Psoas muscle (tissue), 8 donors: ENCODE measurements at places on chromosomes 3 and 15.

DNA sequence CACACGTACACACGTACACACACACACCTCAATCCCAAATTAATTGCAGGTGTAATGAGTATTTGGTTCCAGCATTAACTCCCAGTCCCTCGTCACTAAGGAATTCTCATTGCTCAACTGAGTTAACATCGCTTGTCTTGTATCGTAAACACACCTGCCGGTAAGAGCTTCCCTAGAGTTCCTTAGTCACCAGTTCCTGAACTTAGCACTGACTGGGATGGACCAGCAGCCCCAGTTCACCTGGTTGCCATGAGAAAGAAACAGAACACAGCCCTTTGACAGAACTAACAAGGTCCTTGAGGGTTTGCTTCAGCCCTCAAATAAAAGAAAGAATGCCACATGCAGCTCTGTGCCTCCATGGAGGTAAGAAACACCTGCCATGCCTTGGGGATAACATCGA, 66.3 kb upstream of the SLCO3A1 start:
- no peak for DNase-seq

DNA sequence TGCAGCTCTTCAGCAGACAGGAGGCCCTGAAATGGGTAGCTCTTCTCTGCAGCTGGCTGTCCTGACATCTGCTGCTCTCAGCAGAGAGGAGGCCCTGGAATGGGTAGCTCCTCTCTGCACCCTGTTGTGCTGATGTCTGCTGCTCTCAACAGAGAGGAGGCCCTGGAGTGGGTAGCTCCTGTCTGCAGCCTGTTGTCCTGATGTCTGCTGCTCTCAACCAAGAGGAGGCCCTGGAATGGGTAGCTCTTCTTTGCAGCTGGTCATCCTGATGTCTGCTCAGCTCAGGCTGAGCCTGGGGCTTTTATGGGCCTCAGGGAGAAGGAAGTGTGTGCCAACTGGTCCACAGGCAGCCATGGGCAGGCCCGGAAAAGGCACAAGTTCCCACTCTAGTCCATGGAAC, 66.6 kb downstream of the PIK3CB start:
- no peak for DNase-seq

DNA sequence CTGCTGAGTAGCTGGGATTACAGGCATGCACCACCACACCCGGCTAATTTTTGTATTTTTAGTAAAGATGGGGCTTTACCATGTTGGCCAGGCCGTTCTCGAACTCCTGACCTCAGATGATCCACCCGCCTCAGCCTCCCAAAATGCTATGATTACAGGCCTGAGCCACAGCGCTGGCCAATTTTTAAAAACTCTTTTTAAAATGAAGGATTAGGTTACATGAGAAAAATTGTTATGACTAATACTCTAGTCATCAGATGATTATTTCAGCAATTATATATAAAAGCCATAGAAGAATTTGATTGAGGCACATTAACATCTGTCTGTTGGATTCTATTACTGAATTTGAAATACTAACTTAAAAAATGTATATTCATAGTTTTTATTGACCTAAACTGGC, 134.1 kb upstream of the MNS1 start:
- no peak for DNase-seq

GRCh38 chr3:4776980-4777581, 202.2 kb upstream of the BHLHE40 start:
- no peak for DNase-seq

- DNase-seq, result no peak
Observed at GRCh38 chr3:109806929-109807328, 469.6 kb upstream of the DPPA4 start.

GRCh38 chr3:9168241-9168741, 81.2 kb downstream of the SRGAP3 start:
- DNase-seq, result no peak

DNA sequence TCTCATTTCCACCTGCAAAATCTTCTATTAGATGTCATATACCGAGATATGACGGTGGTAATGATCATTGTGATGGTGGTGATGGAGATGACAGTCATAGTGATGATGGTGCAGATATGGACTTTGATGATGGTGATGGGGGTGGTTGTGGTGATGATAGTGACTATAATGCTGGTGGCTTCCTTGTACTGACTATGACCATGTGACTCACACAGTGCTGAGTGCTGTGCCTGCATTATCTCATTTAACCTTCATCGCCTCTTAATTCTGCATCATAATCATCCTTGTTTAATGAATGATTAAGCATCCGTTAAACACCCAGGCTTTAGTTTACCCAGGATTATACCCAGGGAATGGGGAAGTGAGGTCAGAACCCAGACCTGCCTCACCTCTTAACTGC, 331.7 kb downstream of the FEZF2 start:
- no peak for DNase-seq

- no peak for DNase-seq
Observed at GRCh38 chr15:100908466-100908865, 10.7 kb upstream of the LRRK1 start.
